ENCODE measurements at places on chromosomes 3 and 15.

DNA sequence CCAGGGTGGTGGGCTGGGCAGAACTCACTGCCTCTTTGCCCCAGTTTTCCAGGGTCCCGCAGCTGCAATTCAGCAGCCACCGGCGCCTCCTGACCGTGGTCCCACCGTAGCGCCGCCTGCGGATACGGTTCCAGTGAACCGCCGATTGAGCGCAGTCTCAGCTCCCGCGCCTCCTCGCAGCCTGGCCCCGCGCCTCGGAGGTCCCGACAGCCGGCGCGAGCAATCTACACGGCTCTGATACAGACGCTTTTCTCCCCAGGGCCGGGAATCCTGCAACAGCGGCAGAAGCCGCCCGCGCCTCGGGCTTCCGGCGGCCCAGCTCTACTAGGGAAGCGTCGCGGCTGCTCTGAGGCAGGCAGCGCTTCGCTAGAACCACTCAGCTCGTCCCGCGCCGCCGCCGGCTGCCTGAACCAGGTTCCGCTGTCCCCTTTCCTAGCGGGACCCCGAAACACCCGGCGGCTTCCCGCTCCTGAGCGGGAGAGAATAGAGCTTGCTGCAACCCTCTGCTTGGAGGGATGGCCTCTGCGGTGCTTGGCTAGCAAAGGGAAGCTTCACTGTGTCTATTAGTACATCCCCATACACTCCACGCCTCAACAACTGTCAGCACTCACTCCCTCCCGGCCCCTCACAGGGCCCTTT is 3.1 kb downstream of the FOXL2NB start:
- no peak for DNase-seq

DNA sequence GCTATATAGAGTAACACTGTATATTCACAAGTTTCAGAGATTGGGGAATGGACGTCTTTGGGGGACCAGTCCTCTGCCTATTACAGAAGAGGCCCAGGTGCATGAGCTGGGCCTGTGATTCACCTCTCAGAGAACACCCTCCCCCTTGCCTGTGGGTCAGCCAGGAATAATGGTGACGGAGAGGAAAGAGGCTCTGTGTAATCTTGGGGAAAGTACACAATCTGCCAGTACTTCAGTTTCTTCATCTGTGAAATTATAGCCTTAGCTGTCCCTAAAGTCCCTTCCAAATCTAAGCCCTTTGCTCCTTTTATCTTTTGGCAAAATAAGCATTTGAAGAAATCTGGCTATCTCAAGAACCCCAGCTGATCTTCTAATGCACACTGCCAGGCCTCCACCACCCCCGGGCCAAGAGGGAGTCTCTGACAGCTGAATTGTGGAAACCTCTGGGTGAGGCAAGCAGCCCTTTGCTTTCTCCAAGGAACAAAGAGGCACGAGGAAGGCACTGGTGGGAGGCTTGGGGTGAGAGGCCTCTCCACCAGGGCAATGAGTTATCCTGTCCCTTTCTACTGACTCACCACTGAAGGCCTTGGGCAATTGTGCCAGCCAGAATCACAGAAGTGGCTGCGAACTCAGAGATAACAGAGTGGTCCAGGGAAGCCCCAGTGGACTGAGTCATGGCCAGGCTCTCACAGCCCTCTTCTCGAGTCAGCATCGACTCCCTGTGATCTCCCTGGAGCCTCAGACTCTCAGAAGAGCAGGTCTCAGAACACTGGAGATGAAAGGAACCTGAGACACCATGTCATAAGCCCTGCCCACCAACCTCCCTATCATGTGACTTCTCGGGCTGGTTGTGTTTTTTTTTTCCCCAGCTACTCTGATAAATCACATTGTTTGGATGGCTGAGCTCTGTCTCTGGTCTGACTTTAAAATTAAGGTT is 31.8 kb downstream of the CCNL1 start:
- no peak for DNase-seq

DNA sequence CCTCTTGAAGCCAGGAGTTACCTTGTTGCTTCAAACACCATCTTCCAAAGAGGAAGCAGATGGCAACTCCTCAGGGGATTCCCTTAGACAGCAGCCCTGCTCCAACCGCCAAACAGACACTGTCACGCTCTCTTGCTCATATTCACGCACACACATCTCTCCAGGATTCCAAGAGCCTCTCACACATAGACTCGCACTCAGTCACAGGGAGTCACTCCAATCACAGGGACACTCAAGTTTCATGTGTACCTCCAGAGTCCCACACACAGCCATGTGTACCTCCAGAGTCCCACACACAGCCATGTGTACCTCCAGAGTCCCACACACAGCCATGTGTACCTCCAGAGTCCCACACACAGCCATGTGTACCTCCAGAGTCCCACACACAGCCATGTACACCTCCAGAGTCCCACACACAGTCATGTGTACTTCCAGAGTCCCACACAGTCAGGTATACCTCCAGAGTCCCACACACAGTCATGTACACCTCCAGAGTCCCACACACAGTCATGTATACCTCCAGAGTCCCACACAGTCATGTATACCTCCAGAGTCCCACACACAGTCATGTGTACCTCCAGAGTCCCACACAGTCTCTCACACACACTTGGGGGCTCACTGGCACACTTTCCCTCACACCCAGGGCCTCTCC is 6.1 kb downstream of the VWA5B2 start:
- DNase-seq: no peak

GRCh38 chr3:184380185-184380626 is 352 bp downstream of the CHRD start:
- no peak for DNase-seq

DNA sequence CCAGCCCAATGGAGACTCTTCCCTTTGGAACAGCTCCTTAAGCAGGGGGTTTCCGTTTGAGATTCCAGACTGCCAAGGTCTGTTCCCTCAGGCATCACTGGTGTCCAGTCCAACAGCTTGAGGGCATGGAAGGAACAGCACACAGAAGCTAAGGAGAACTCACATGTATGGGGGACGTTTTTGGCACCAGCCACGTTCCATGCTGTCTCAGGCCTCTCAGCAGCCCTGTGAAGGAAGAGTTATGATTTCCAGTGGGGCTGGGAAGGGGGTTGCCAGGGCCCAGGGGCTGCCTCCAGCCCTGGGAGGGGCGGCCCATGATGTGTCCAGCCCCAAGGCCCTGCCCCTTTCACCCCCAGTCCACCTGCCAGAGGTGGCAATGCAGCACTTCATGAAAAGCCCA is 7.5 kb upstream of the RHO start:
- DNase-seq: no peak

GRCh38 chr3:5022187-5022965 is 43.1 kb downstream of the BHLHE40 start:
- DNase-seq: no peak

- no peak for DNase-seq
Observed at GRCh38 chr3:113228498-113229286, 17.3 kb downstream of the BOC start.

- DNase-seq: no peak
Observed at GRCh38 chr3:150349314-150350097, 58.6 kb upstream of the TSC22D2 start.

GRCh38 chr3:158403013-158403412 is 168.0 kb upstream of the MLF1 start:
- no peak for DNase-seq

- DNase-seq: no peak
Observed at GRCh38 chr3:18376682-18377081, 48.5 kb downstream of the SATB1 start.

GRCh38 chr3:115385774-115386730 is 237.3 kb upstream of the GAP43 start:
- DNase-seq: no peak

DNA sequence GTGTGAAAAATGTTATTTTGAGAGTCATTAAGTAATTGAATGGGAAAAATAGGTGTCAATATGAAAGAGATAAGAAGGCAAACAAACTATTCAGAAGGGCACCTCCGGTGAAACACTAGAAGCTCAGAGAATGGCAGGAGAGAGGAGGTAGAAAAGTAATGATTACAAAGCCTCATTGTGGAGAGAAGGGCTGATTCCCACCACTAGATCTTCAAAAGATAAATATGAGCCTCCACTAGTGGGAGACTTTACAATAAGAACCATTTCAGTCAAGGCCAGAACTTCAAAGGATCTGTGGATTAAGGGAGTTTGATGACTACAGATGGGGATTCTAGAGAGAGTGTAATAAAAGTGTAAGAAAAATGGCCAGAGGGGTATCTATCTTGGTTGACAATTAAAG is 535.6 kb downstream of the NLGN1 start:
- no peak for DNase-seq

- peak; percentile 13 for DNase-seq
Observed at GRCh38 chr15:50262533-50262932, 3.0 kb downstream of the HDC start.

DNA sequence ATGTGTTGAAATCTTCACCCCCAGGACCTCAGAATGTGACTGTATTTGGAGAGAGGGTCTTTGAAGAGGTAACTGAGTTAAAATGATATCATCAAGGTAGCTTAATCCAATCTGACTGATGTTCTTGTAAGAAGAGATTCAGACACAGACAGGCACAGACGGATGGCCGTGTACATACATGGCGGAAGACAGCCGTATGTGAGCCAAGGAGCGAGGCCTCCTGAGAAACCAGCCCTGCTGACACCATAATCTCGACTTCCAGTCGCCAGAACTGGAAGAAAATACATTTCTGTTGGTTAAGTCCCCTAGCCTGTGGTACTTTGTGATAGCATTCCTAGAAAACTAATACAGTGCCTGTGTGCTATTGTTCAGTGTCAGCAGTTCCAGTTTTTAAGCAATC is 73.6 kb downstream of the APBA2 start:
- DNase-seq: no peak
